Endothelial cell of umbilical vein (primary cell): ENCODE measurements at places on chromosomes 7 and 10. TPM values are rescaled to one million over a fixed set of nuclear protein-coding genes. Genes with fewer than 3 reads are reported as not detected.

The ELFN1 gene
- total RNA-seq: 0.85 and 1.0 TPM in 2 replicates

The PON1 gene
- total RNA-seq: not detected in 2 replicates

DNA sequence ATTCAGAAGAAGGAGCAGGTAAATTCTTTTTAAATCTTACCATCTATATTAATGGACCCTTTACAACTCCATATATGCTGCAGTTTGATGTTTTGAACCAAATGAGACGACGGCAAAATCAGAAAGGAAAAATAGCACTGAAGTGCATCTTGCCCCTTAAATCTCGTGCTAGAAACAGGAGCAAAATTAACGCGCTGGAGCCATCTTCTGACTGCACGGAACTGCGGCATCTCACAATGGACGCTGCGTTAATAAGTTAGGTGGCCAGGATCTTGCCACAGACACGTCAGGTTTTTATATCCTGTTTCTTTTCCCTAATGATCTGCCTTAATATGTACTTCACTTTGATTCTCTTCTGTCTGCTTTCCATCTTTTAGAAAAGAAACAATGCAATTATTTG lies 354.5 kb downstream of the TFEC start:
- DNase-seq: peak; percentile 14

DNA sequence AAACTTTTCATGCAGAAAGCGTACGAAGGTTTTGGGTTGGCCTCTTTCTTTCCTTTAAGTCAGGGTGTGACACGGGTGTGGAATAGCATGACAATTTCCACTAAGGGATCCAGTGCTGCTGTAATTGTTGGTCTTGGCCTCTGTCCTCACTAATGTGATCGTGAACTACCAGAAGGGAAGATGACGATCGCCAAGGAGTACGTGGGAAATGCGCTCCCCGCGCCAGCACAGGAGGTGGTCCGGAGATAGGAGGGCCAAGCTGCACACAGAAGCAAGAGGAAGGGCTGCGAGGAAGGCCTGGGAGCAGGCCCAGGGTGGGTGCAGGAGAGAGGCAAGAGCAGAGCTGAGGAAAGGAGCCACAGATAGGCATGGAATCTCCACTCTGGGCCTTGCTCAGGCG lies 79.7 kb upstream of the PODXL start:
- DNase-seq: peak; percentile 62

- peak; percentile 56 for DNase-seq
Observed at GRCh38 chr10:98467506-98468318, 21.0 kb upstream of the HPS1 start.

- DNase-seq: peak; percentile 77
Observed at GRCh38 chr7:43879477-43879876, 10.2 kb upstream of the MRPS24 start.

- DNase-seq: peak; percentile 53
Observed at GRCh38 chr10:22341190-22341925, 3.9 kb upstream of the SPAG6 start.

DNA sequence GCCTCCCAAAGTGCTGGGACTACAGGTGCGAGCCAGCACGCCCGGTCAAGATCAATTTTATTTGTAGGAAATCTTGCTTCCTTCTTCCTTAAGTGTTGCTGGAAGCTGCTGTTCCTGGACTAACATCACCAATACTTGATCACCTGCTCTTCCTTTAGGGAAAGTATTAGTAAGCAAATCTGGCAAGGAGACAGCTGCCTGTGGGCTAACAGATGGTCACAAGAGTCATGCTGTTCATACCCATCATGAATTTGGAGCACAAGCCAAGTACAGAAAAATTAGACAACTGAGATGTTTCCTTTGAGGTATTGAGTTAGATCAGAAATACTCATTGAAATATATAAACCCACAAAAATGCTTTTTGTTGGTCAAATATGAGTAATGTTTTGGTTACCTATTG lies 27.9 kb downstream of the BAIAP2L1 start:
- no peak for DNase-seq

DNA sequence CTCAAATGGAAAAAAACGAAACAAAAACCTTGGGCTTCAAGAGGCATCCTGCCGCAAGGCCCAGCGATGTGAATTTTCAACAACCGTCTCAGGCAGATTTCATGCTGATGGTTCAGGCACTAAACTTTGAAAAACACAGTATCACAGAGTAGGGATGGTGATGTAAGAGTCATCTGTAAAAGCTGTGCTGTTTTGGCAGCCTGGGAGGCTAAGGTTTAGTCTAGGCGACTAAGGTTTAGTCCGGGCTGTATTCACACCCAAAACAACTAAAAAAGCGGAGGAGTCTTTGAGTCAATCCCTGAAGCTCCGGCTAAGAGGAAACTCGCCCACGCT lies 420 bp upstream of the MINPP1 start:
- DNase-seq: no peak

- DNase-seq: peak; percentile 34
Observed at GRCh38 chr7:47804767-47805545, 143.3 kb downstream of the PKD1L1 start.
